ENCODE measurements at places on chromosomes 1 and 21. TPM values are rescaled to one million over a fixed set of nuclear protein-coding genes. Genes with fewer than 3 reads are reported as not detected.

DNA sequence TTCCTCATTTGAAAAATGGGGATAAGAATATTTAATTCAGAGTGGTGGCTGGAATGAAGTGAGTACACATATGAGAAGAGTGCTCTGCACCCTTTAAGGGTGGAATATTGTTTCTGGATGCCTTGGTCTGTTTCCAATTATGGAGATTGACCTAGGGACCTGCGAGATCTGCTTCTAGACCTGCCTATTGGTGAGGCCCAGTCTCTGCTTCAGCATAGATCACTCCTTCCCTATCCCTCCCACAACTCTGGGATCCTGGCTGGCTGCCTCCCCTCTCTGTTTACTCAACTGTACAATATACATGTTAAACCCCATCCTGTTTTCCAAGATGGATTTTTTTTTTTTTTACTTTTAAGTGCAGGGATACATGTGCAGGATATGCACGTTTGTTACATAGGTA is 6.4 kb upstream of the LDLRAD1 start:
- no peak for DNase-seq
- no peak overlapping the region for H3K27ac ChIP-seq
- H3K36me3 ChIP-seq: no peaks in the 10 kb centered on the region
- H3K4me3 ChIP-seq: no peak overlapping the region

GRCh38 chr1:224696891-224697765 is 81.0 kb downstream of the CNIH3 start:
- no peaks in the 10 kb centered on the region for H3K36me3 ChIP-seq
- no peak overlapping the region for H3K27ac ChIP-seq
- DNase-seq: peak; percentile 11
- no peaks in the 10 kb centered on the region for H3K27me3 ChIP-seq

- H3K27ac ChIP-seq: no peak overlapping the region
- no peaks in the 10 kb centered on the region for H3K4me1 ChIP-seq
- no peaks in the 10 kb centered on the region for H3K27me3 ChIP-seq
- no peak overlapping the region for H3K4me3 ChIP-seq
- no peak for DNase-seq
Observed at GRCh38 chr21:44390886-44391285, 37.5 kb downstream of the TRPM2 start.

Gene PTCH2
- 1.8 TPM for total RNA-seq

Gene CYP4A22
- total RNA-seq: not detected
